Non-pigmented ciliary epithelial cell (primary cell): ENCODE measurements at places on chromosomes 1 and 21.

DNA sequence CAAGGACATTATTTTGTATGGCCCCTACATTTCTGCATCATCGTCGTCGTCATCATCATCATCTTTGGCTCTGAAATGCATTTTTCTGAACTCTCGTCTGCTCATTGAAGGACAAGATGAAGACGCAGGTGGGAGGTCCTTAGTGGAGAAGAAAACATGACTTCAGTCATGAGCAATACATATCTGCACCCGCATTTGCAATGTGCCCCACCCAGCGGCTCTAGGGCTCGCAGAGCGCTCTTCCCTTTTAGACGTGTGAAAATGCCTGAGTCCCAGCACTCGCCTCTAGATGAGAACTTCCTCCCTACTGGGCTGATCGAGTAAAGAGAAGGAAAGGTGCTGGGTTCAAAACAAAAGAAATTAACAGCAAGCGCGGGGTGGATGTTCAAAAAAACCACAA, 10.1 kb downstream of the C1orf174 start:
- no peak for DNase-seq

DNA sequence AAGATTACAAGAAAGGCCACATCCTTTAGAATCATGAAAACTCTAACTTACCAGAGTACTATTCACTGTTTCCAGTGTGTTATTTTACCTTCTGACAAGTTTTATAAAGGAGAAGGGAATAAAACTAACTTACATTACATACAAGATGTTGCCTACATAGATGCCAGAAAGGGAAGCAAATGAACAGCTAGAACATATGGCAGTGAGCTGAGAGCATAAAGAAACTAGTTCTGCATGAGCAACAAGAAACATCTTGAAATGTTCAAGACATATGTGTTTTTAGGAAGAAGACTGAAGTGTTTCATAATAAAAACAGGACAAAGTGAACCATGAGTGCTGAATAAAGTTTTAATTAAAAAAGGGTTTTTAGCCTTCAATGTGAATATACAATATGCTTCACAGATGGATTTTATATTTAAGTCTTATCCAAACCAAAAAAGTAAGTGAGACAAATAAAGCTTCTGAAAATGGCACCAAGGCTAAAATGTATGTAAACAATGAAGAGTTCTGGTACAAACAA, 39.4 kb downstream of the SLC5A9 start:
- no peak for DNase-seq

- DNase-seq: no peak
Measured at GRCh38 chr1:119327094-119327449, 41.5 kb upstream of the HAO2 start.

DNA sequence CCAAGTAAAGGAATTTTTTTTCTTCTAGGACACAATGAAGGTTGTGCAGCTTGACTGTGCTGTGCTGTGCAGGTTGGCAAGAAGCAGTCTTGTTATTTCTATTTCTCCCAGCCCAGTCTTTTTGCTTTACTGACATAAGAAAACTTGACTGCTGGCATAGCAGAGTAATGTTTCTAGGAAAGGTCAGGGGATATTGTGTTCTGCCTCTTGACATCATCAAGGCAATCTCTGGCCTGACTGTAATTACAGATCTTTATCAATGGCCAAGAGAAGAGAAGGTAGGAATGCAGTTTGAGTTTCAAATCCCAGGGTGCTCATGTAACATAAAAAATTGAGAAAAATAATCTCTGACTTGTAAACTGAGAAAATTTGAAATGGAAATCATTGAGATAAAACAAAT, 226.3 kb upstream of the ADGRL4 start:
- DNase-seq: no peak
